ENCODE measurements at places on chromosomes 6 and 20. TPM values are rescaled to one million over a fixed set of nuclear protein-coding genes. Genes with fewer than 3 reads are reported as not detected.

Gene RBM24
- polyA plus RNA-seq: 1.2 TPM

- no peak for DNase-seq
Measured at GRCh38 chr6:149211046-149211571, 106.4 kb upstream of the TAB2 start.

- DNase-seq: no peak
Measured at GRCh38 chr20:44459271-44459670, 16.4 kb upstream of the TTPAL start.

- no peak for DNase-seq
Measured at GRCh38 chr6:156250593-156250992, 526.6 kb upstream of the ARID1B start.

DNA sequence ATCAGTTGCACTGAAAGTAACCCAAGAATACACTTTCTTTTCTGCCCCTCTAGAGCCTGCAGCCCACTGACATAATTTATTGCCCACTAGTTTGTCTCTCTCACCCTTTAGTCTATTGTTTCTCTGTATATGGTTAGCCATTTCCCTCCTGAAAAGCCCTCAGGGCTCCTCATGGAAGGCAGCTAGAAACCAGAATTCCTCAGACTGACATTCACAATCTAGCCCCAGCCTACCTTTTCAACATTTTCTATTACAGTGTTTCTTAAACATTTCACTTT lies 21.4 kb upstream of the PAQR8 start:
- no peak for DNase-seq

All from left kidney (tissue), 8 donors.